CD8-positive, alpha-beta T cell (primary cell): ENCODE measurements at places on chromosomes 3 and 15. TPM values are rescaled to one million over a fixed set of nuclear protein-coding genes. Genes with fewer than 3 reads are reported as not detected.

RASL12 gene
- not detected for total RNA-seq

LTK gene
- total RNA-seq, result 12.3 TPM

GOLGA8J gene
- total RNA-seq, result not detected

C3orf85 gene
- total RNA-seq, result not detected

TMEM115 gene
- 17.8 TPM for total RNA-seq

LDHAL6B gene
- not detected for total RNA-seq

PLAAT1 gene
- total RNA-seq, result not detected

- no peak for DNase-seq
These were observed 10.5 kb downstream of the C3orf62 start for GRCh38 chr3:49266410-49267095.

- no peak for DNase-seq
These were observed 393.6 kb downstream of the OTOL1 start for GRCh38 chr3:161890147-161890625.

- no peak for DNase-seq
These were observed 268.6 kb upstream of the SLCO3A1 start for GRCh38 chr15:91584895-91585294.

- no peak for DNase-seq
These were observed 96.7 kb upstream of the TP63 start for GRCh38 chr3:189534531-189534930.

- no peak for DNase-seq
These were observed 314.8 kb upstream of the CTDSPL start for GRCh38 chr3:37546876-37547275.

DNA sequence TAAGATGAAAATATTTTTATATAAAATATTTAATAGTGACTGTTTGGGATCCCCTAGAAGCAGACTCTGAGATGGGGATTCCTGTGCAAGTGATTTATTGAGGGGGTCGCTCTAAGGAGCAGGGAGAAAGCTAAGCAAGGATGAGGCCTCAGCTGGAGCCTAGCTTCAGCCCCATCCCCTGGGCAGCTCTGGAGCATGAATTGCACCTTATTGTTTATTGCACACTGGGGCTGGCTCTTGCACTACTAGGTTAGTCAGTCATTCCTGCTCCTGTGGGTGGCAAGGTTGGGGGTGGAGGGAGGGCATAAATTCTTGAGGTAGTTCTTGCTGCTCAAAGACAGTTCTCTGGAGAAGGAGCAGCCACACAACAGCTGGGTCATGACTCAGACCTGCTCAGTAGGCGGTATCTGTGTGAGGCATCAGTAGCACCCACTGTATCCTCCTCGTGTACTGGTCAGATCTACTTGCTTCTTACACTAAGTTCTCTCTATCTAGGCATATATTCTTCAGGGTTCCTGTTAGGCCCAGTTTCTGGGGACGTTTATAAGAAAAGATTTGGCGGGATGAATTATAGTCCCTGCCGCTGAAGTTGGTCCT lies 27.2 kb upstream of the TNFSF10 start:
- peak; percentile 30 for DNase-seq

DNA sequence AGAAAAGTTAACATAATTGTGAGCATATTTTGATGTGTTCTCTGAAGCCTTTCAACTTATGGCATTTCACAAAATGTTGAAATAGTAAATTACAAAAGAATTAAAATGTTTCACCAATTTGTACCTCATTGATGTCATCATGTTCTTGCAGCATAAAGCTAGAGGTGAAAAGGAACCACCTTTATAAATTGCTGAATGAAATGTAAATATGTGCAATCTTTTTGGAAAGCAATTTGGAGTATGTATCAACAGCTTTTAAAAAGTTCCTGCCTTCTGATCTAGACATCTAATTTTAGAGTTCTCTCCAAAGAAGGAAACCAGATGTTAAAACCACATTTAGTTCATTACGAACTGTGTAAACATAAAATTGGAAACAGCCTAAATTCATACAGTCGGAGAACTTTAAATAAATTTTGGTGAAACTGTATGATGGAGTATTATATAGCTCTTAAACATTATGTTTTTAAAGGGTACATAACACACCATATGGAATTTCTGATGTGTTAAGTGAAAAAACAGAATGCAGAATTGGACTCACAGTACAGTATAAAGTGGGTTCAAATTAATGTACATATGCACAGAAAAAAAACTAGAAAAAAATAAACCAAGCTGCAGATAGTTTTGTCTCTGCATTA lies 311.2 kb upstream of the NAALADL2 start:
- DNase-seq, result no peak
